ENCODE measurements at places on chromosomes 11 and 22.

DNA sequence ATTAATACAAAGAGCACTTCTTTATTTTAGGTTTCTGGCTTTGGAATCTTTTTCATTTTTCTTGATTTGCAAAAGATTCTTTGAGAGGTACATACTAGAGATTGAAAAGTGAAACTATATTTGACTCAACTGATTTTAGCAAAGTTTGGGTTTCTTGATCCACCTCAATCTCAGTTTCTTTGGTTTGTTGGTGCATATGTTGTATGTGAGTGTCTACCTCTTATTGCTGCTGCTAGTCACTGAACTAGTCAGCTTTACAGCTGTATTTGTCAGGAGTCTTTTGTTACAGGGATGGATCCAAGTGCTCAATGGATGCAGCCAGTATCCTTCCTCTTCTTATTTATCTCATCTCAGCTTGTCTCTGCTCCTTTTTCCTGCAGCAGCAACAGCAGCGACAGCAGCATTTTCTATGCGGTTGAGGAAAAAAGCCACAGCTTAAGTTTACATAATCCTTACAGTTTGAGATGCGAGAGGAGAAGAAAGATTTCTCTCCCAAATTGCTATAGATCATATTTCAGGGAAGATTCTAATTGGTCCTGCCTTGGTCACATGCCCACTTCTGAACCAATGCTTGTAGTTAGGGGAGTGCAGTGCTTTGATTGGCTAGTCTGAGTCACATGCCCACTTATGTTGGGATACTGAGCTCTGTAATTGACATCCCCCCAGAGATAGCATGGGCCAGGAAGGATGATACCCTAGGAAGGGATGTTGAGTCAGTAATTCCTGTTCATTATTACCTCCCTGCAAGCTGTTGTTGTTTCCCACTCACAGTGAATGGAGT, 10.0 kb upstream of the ZNRF3 start:
- no peak for DNase-seq

DNA sequence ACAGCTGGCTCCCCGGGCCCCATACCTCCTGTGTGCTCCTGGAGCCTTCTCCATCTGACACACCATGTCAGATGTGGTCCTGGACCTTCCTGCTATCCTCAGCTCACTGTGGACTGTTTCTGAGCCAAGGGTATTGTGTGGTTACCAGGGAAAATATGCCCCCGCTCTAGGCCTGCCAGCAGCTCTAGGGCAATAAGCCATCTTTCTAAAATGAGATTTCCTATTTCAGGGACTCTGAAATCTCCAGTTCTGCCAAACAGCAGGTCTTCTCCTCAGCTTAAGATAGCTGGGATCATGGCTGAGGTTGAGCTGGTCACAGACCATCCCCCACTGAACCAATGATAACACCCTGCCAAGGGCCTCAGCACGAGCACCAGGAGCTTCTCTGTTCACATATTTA, 227.6 kb downstream of the ST3GAL4 start:
- no peak for DNase-seq

DNA sequence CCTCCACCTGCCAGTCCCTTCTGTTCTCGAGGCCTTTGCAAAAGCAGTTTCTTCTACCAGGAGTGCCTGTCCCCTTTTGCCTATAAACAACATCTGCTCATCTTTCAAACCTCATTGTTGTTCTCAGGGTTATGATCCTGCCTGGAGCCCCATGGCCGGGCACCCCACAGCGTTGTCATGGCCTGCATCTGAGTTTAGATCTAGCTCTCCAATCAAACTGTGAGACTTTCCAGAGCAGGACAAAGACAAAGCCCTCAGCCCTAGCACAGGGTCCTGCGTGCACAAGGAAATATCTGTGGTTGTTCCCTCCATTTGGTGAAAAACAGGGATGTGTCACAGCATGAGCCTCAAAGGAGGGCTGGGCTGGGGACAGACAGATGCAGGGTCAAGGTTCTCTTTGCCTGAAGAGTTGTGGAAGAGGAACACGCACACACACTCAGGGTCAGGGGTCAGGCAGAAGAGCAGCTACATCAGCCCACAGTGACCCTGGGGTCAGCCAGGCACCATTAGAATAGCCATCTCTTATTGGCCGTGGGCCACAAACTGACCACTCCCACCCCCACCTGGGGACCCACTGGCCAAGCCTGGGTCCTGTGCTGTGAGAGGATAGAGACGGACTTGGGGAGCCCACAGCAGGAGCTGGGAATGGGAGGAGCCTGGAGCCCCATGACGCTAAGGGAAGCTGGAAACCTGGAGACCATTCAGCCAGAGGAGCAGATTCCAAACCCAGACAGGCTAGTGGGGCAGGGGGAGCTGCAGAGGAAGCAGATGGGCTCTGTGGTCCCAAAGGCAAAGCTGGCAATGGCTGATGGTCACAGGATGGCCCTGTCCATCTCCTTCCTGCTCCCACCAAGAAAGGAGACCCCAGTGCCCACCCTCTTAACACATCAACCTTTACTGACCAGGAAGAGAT, 99.4 kb downstream of the PDE2A start:
- DNase-seq = no peak

GRCh38 chr11:124285610-124286344, 28.0 kb downstream of the OR8D1 start:
- peak; percentile 97 for DNase-seq

DNA sequence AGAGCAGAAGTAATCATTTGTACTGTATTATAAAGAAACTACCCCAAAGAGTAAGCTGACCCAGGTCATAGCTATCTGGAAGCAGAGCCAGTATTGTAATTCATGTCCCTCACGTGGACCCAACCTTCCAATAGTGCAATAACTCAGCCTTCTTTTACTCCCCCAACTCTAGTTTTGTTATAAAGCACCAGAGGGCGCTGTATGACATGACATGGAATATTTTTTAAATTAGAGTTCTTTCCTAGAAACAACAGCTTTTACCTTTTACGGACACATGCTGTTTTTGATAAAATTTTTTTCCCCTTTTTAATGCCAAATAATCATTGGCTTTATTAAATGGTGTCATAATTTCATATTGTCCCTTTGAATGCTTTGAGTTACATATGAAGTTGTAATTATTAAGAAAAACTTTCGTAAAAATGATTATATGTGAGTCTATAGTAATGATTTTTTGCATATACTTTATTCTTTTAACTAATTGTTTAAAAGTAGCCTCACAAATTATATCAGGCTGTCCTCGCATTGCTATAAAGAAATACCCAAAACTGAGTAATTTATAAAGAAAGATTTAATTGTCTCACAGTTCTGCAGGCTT, 76.9 kb downstream of the DKK3 start:
- peak; percentile 87 for DNase-seq

GRCh38 chr11:60711276-60711675, 11.9 kb downstream of the MS4A8 start:
- no peak for DNase-seq

DNA sequence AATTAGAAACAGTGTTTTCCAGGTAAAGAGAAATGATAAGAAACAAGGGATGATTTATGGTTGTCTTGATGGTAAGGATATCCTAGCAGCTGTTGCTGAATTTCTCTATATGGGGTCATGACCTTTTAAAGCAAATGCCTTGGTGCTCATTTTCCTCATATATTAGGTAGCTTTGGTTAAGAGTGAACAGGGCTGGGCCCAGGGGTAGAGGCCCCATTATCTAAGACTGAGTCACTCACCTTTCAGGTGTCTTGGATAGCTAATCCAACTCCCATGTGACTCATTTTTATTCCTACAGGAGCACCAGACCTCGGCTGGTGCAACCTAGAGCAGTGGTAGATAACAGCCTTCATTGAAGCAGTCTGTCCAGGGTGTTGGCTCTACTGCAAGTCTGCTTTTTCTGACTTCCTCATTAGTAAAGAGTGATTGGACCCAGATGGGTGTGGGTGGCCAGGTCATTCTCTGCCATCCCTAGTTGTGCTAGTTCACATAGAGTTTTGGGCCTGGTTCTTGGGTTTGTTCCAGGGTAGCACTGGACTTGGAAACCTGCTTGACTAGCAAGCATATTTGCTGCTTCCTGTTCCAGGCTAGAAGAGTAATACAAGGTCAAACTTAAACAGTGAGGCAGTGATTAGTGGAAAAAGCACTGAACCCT, 37.4 kb downstream of the CTNND1 start:
- DNase-seq = peak; percentile 26

GRCh38 chr22:45664136-45664646, 7.4 kb upstream of the ATXN10 start:
- no peak for DNase-seq

- DNase-seq = no peak
These were observed 166.8 kb downstream of the CSNK2A3 start for GRCh38 chr11:11186249-11186648.

GRCh38 chr11:47165253-47165840, 11.3 kb downstream of the ARFGAP2 start:
- DNase-seq = no peak

DNA sequence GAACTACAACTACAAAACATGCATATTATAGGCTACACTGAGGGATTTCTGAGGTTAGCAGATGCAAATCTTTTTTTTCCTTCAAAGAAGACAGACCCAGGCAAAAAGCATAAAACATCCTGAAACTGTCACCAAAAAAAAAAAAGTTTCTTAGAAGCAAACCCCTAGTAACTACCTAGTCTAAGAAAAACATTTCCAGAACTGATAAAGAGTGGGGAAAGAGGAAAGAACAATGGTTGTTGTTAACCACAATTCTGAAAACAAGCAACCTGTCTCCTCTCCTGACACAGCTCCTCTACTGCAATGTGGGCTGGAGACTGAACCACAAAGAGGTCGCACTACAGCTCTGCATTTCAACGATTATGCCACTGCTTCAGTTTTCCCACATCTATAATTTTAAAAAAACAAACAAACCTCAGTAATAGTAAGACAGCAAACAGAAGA, 15.0 kb downstream of the DENND5A start:
- DNase-seq = no peak

GRCh38 chr22:46539169-46539568, 1.7 kb upstream of the CELSR1 start:
- DNase-seq = no peak

Data from ELR (cell line).